Hematopoietic multipotent progenitor cell treated with erythropoietin and hydrocortisone succinate and interleukin-3 and kit ligand, for 17 days (in vitro differentiated cells): ENCODE measurements at places on chromosomes 7 and 10.

GRCh38 chr10:16953270-16953669 lies 136.0 kb upstream of the RSU1 start:
- DNase-seq: no peak

DNA sequence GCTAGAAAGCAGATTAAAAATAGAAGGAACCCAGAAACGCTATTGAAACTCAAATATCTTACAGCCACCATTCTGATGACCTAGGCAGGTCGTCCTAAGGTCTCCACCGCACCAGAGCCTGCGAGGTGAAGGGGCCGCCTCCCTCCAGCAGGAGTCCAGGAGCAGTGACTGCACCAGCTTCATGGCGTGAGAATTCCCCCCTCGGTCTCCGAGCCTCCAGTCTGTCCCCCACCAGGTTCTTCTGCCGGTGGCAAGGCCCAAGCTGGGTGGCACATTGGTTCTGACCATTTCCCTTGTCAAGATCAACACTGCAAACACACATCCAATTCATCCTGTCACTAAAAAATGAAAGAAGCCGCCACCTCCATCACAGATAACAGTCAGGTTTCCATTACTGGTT lies 98.7 kb downstream of the DIP2C start:
- no peak for DNase-seq

DNA sequence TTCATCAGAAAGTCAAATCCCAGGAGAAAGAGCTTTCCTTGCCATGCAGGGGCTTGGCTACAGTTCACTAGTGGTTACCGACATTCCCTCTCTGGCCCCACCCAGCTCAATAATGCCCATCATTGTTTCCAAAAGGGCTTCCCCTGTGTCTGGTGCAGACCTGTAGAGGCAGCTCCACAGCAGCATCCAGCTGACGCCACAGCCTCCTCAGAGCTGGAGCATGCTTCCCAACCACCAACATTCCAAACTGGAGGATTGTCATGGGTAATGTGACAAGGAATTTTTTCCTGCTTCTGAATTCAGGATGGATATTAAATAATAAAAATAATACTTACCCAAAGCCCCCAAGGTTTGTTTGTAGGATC lies 77.4 kb downstream of the ZNF365 start:
- no peak for DNase-seq

- no peak for DNase-seq
These were observed 178.3 kb downstream of the GRID1 start for GRCh38 chr10:86188326-86188725.

DNA sequence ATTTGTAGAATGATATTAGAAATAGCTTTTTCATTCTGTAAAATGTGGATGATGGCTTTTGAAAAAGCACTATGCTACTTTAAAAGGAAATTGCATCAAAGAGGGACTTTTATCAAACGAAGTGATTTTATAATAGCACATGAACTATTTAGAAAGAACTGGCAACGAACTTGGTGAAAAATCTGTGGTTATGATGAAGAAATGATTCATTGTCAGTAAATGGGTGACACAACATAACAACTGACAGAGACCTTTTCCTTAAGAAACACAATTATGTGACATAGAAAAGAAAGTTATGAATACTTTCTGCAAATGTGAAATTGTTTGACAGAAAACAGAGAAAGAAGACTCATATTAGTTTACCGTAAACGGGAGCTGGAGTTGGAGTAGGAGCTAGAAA lies 60.7 kb upstream of the LAMB4 start:
- DNase-seq: no peak

- no peak for DNase-seq
These were observed 49.6 kb upstream of the PDE1C start for GRCh38 chr7:32119790-32120196.

DNA sequence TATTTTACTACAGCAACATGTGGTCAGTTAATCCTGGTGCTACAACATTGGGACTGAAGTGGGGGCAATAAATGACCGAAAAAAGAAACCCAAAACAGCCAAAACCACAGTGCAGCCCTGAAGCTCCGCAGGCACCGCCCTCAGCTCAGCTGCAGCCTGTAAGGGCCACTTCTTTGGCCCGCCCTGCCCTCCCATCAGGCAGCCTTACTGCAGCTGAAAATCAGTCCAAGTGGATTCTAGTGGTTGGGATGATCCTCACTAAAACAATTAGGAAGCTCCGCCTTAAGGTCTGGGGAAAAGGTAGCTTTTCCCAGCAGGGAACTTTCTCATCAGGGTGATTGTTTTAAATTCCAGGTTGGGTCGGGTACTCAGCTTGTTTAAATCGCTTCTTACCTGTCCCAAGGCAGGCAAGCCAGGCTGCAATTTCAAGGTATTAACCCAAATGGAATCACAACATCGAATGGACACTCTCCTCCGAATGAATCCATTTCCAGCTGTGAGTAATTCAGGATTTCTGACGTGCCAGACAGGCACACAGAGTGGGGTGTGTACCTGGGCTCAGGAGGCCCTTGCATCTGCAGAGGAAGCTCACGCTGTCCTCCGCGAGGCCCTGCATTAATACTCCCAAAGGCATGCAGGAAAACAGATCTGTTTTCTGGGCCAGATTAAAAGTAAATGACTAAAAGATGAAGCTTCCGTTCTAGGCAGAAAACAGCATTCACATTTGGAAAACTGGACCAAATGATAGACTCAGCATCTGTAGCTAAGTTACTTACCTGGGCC lies 104.3 kb downstream of the CREB5 start:
- DNase-seq: no peak

DNA sequence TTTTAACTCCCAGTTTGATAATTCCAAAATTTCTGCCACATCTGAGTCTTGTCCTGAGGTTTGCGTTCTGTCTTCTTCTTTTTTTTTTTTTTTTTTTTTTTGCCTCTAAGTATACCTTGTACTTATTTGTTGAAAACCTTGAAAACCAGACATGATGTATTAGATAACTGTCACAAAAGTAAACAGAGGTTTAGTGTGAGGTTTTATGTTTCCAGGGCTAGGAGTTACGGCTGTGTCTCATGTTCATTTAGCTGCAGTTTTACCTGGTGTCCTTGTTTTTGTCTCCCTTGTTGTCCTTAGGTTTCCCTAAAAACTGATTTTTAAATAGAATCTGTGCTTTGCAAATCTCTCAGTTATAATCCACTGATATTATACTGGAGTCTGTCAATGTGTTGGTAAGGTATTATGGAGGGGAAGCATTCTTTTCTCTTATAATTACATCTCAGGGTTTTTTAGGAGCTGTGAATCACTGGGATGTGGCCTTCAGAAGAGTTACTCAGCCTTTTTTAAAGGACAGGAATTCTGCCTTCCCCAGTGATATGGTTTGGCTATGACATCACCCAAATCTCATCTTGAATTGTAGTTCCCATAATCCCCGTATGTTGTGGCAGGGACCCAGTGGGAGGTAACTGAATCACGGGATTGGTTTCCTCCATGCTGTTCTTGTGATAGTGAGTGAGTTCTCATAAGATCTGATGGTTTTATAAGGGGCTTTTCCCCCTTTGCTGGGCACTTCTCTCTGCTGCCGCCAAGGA lies 95.0 kb downstream of the CDCA7L start:
- DNase-seq: no peak

GRCh38 chr7:28104041-28104541 lies 76.5 kb downstream of the JAZF1 start:
- DNase-seq: no peak

GRCh38 chr10:69864321-69864720 lies 62.6 kb downstream of the COL13A1 start:
- DNase-seq: no peak

DNA sequence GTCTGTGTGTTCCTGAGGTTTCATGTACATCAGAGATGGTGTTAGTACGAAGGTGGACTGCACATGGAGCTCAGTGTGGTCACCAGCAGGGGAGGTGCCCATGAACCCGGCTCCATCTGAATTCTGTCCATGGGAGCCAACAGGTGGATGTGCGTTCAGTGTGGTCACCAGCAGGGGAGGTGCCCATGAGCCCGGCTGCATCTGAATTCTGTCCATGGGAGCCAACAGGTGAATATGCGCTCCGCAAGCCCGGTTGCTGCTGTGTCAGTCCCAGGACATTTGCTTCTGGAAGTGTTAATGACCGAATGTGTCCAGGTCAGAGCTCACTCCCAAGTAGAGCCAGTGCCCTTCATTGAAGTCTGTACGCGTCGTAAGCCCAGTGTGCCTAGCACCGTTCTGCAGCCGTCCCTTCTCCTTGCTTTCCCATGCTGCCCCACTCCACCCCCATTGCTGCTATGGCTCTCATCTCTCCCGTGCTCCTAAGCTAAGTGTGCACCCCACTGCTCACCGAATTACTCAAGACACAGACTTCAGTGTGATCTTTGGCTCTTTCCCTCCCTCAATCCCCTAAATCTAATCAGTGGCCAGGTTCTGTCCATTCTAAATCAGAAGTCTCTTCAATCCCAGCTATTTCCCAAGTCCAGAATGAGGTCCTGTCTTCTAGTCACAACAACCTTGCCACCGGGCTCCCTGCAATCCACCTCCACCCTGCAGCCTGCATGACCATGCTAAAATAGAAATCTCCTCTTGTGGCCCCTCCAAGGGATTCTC lies 352.4 kb downstream of the TCERG1L start:
- no peak for DNase-seq

- DNase-seq: no peak
These were observed 3.0 kb downstream of the ZYX start for GRCh38 chr7:143384148-143384547.

- no peak for DNase-seq
These were observed 68.2 kb downstream of the TFEC start for GRCh38 chr7:115962340-115962739.

DNA sequence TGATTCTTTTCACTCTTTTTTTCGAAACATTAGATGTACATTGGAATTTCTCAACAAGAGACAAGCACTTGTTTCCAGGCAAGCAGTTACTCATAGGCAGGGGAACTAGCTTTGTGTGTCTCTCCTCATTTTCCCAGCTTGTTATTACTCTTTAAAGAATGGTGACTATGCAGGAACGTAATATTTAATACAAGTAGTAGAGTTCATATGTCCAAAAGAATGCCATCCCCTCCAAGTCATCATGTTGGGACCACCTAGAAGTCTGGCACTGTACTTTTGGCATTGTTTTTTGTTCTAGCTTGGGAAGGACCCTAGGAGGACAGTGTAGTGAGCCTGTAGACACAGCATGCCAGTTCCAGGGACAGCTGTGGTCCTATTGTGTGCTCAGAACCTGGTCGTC lies 650.7 kb downstream of the INHBA start:
- no peak for DNase-seq

DNA sequence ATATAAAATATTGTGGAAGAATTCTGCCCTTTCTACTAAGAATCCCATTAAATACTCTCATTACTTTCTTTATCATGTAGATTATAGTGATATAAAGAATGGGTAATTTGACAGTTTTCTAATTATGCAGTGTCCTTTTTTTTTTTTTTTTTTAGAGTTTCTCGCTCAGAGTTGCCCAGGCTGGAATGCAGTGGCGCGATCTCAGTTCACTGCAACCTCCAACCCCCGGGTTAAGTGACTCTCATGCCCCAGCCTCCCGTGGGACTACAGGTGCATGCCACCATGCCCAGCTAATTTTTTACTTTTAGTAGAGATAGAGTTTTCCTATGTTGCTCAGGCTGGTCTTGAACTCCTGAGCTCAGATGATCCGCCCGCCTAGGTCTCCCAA lies 1143.4 kb upstream of the SORCS1 start:
- DNase-seq: no peak

- no peak for DNase-seq
These were observed 12.6 kb downstream of the USP6NL start for GRCh38 chr10:11598712-11599397.

GRCh38 chr10:76628801-76629200 lies 1008.8 kb downstream of the KCNMA1 start:
- no peak for DNase-seq

DNA sequence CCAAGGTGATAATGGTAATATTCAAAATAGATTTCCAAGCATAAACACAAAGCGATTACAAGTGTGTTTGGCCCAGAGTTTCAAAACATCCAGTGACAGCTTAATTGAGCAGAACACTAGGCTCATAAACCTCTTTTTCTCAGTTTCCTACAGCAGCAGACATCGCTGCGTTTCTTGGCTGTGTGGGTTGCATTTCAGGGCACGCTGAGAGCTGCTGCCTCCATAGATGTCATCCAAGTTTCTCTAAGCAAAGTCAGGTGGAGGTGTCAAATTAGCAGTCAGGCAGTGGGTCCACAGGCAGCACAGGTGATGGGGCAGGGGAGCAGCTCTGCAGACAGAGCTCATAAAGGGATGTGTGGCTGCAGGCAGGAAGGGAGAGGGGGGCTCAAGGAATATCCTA lies 50.5 kb upstream of the COL13A1 start:
- no peak for DNase-seq

- no peak for DNase-seq
These were observed 291.1 kb upstream of the PRKCQ start for GRCh38 chr10:6871128-6871527.

DNA sequence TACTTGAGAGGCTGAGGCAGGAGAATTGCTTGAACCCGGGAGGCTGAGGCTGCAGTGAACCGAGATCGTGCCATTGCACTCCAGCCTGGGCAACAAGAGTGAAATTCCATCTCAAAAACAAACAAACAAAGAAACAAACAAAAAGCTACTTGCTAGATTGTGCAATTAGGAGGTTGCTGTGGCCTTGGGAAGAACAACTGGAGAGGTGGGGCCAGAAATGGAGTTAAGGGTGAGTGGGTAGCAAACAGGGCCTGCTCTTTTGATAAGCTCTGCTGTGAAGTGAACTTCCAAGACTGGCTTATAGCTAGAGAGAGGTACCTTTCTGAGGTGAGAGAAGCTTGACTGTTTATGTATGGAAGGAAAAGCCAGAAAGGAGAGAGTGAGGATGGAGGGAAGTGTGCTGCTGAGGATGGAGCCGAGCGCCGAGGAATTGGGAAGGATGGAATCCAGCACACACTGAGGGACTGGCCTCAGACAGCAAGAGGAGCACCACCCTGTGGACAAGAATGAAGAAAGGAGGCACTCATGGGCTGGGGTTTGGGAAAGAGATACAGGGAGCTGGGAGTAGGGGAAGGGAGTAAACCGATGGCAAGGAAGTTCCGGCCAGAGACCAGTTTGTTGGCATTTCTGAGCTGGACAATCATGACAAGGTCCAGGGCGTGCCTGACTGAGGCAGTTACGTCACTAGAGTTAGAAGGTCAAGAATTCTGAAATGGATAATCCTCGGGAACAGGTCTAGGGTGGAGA lies 7.0 kb upstream of the RPEL1 start:
- DNase-seq: no peak

GRCh38 chr10:110391541-110391940 lies 86.8 kb upstream of the SMNDC1 start:
- DNase-seq: no peak
